ENCODE measurements at places on chromosomes 2 and 18.

GRCh38 chr2:172105471-172106107 is 2.9 kb upstream of the DLX2 start:
- no peak for DNase-seq

- DNase-seq, result no peak
Measured at GRCh38 chr2:128348701-128349100, 30.0 kb upstream of the HS6ST1 start.

GRCh38 chr18:70554854-70555445 is 266.1 kb downstream of the SOCS6 start:
- DNase-seq, result no peak

DNA sequence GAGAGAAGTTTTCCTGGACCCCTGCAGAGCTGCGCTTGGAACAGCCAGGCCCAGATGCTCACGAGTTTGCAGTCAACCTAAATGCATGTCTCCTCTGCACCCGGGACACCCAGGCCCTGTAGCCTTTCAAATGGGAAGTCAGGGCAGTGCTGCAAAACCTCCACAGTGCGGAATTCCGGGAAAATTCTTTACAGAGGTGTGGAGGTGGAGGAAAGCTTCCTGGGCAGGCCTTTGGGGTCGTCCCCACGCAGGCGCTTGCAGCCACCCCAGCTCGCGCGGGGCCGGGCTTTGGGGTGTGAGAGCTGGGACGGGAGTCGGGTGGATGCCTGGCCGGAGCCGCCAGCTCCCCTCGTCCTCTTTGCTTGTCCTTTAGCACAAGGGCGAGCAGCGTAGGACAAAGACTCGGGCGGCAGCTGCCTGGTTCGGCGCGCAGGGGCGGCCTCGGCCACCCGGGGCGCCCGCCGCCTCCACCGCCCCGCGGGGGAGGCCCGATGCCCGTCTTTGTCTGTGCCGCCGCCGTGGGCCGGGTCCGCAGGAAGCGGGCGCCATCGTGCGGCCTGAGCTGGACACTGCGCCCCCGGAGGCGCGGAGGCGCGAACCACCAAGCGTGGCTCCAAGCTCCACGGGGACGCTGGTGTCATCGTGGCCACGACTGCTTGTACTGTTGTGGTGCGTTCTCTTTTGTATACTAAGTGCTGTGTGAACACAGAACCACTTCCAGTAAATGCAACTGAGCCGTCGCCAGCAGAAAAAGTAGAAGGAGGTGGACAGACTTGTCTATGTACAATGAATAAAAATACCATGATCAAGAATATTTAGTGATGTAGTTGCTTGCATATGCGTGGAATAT is 28.2 kb upstream of the BCL11A start:
- no peak for DNase-seq

- no peak for DNase-seq
Measured at GRCh38 chr2:233116946-233117345, 56.8 kb downstream of the INPP5D start.

DNA sequence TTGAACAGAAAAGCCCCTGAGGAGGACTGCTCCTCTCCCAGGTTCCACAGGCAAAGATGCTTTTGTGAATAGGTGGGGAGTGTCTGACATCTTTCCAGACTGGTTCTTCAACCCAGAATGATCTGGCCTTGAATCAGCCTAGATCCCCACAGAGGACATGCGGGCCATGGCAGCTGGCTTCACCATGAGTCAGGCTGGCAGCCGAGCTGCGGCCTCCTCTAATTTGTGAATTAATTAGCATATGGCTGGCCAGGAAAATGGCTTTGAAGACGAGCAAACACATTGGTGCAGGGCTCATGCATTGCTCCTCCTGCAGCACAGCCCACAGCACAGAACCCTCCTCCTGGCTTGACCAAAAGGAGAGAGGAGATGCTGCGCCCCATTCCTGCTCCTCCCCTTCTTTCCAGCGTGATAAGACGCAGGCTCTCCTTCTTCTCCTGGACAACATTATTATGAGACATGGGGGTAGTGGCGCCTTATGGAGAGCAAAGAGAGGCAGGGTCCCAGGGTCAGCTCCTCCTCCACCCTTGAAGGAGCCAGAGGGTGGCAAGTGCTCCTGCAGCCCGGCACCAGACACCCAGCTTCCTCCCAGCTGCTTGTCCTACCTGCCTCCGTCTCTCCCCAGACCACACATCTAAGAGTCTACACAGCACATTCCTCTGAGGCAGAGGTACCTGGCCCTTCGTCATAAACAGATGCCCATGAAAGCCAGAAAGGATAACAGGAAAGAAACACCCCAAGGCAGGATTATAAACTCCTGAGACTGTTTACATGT is 66.7 kb downstream of the EDAR start:
- DNase-seq, result no peak

All from NCI-H526 treated with DMSO at 0.1 percent for 48 hours (cell line).